Esophagus muscularis mucosa (tissue), 4 donors: ENCODE measurements at places on chromosomes 16 and 17. TPM values are rescaled to one million over a fixed set of nuclear protein-coding genes. Genes with fewer than 3 reads are reported as not detected.

DNA sequence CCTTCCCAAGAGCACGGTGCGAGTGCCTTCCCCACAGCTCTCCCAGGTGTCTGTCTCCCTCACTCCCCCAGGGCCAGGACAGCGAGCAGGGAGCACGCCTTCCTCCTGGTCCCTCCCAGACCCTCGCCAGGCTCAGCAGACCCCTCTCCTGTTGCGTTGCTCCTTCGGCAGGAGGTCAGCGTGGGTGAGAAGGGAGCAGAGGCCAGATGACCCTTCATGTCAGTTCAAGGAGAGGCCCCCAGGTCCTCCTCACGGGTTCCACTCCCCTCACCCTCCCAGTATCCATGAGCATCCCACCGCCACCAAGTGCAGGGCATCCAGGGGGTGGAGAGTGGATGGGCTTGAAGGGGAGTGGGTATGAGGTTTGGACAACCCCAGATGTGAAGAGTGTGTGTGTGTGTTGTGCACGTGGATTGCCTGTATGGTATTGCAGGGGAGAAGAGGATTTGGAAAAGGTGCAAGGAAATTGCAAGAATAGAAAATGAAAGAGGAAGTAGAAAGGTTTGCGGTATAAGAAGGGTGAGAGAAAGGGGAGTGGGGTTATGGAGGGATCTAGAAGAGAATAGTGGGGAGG lies 17.7 kb downstream of the SGCA start:
- DNase-seq, result no peak

DNA sequence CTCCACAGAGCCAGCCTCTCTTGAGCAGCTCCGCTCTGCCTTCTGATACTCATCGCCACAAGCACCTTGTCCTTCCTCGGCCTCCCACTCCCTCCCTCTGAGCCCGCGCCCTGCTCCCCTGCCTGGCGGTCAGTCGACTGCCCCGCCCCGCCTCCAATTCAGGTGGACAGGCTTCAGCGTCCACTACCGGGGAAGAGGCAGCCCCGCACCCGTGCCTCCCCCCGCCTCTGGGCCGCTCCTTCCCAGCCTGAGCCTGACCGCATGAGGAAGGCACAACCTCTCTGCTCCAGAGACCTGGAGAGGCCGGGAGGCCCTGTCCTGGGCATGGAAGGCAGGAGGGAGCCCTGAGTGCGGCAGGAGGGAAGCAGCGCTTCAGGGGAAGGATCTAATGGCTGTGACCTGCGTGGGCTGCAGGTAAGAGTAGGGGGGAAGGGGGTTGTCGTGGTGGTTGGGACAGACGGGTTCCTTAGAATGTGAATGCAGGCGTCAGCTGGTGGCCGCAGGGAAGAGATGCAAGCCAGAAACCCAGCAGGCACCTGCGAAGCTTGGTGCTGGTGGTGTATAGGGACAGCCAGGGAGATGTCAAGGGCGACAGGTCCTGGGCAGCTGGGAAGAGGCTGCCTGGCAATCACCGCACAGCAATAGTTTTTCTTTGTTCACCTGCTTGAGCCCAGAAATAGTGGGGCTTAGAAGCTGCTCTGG lies 3.0 kb upstream of the SLC6A4 start:
- no peak for DNase-seq

DNA sequence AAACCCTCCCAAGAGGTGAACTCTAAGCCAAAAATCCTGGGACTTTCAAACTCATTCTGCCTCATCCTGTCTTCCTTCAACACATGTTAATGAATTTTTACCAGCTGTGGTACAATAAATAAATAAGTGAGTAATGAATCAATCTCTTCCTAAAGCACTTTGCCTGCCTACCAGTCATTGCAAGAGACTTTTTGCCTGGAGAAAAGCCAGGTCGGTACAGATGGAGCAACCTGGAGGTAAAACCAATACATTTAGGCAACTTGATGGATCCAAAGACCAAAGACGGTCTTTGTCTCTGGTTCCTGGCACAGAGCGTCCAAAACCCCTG lies 324.2 kb downstream of the PMP22 start:
- DNase-seq, result no peak

The MYCBPAP gene
- not detected for total RNA-seq

The ZNF771 gene
- 20.1 TPM for total RNA-seq

The GDPD1 gene
- total RNA-seq, result 0.75 TPM

The SDK2 gene
- total RNA-seq, result 0.75 TPM

DNA sequence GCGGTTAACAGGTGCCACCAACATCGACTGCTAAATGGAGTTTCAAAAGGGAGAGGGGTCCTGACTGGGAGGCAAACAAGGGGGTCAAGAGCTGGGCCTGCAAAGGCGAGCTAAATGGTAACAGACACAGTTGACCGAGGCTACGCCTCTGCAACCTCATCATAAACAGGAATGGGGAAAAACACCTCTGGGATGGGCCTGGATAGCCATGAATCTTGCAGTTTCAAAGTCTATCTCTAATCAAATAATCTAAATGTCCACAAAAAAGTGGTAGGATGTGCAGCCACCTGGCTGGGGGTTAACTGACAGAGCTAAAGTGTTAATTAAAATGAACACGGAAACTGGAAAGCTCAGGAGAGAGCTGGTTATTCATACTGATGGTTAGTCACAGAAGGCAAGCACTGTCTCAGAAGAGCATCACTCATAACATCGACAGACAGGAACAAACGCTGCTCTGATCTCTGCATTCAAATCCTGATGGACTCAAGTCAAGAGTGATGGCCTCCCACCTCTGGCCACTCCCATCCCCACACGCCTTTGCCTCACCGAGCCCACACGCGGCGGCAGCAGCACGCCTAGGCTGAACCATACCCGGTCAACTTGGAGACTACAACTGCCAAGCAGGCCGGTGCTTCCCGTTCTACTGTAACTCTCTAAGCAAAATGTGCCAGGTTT lies 56.3 kb downstream of the CREBBP start:
- DNase-seq, result no peak

- no peak for DNase-seq
Observed at GRCh38 chr16:57689762-57690558, 4.6 kb upstream of the DRC7 start.

The HP gene
- total RNA-seq, result 1.1 TPM

The CPHXL gene
- total RNA-seq, result not detected

The KRT24 gene
- total RNA-seq, result 0.52 TPM

The NACA2 gene
- total RNA-seq, result not detected

GRCh38 chr16:58678716-58679115 lies 5.9 kb downstream of the SLC38A7 start:
- DNase-seq, result no peak

GRCh38 chr16:546909-547770 lies 13.1 kb upstream of the PRR35 start:
- no peak for DNase-seq

The DRC3 gene
- total RNA-seq, result 0.99 TPM

The KCNJ12 gene
- total RNA-seq, result 0.83 TPM

DNA sequence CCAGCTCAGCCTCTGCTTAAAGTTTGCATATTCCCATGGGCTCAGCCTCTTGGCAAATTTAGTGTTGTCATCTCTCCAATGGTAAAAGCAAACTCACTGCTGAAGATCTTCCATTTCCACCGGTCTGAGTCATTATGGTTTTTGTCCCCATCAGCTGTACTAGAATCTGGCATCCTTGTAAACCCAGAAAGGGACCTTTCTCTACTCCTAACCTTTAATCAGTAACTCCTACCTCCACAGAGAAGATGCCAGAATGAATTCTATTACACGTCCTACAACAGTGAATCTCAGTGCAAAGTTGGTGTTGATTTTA lies 45.8 kb downstream of the ZNF652 start:
- no peak for DNase-seq

DNA sequence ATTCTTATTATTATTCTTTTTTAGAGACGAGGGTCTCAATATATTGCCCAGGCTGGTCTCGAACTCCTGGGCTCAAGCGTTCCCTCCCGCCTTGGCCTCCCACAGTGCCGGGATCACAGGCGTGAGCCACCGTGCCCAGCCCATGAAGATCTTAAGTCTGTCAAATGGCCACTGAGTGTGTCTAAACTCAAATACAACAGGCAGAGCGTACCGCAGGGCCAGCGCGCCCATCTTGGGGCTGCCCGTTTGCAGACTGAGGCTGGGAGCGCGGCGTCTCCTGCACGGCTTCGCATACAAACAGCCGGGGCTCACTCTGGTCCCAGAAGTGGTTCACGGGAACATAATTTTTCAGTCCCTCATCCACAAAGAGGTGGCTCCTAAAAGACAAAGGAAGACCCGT lies 30.3 kb downstream of the TMEM204 start:
- no peak for DNase-seq

DNA sequence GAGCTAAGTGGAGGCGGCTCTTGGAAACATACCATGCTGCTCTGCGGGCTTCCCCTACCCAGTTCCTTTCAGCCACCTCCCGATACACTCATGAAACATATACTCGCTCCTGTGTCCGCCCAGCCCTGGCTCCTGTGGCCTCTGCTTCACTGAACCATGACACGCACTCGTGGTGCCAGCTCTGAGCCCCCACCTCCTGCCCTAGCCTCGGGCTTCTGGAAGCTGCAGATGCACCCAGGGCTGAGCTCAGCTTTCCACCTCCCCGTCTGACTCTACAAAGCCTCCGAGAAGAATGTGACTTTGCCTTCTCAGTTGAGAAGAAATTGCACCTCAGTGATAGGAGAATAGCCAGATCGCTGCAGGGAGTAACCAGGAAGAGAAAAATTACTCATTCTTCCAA lies 11.0 kb downstream of the CALB2 start:
- DNase-seq, result no peak

The EFCAB13 gene
- total RNA-seq, result 12.9 TPM

The TPSG1 gene
- total RNA-seq, result 1.5 TPM

The PRR29 gene
- not detected for total RNA-seq

GRCh38 chr17:44177640-44178039 lies 7.1 kb downstream of the ASB16 start:
- DNase-seq, result no peak

DNA sequence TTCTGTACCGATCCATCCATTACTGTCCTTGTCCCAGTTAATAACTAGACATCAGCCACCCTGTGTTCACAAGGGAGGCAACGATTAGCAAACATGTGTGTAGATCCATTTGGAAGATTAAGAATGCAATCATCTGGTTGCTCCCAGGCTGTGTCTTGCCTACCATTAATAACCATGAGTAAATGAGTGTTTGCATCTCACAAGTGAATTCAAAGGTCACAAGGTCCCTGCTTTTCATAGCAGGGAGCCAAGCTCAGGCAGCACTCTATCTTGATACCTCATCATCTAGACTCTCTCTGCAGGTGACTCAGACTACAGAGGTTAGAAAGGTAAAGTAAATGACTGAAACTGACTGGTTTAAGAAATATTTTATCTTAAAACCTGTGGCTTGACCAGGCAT lies 25.3 kb downstream of the VWA3A start:
- no peak for DNase-seq

DNA sequence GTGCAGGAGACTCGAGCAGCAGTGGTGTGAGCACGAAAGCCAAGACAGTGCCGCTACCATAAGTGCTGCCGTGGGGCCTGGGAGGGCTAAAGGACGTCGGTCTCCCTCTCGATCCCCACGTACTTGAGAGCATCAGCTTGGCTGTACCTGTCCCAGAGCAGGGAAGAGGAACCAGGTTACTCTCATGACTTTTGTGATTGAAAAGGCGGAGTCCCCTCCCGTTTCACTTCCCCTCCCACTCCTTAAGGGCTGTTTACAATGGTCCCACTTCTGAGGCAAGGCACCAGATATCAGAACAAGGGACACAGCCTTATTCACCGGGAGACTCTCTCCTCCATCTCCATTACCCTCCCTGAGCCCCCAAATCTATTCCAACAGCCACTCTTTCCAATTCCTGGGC lies 20.1 kb downstream of the CNTNAP1 start:
- no peak for DNase-seq

GRCh38 chr16:87308826-87309225 lies 8.4 kb downstream of the C16orf95 start:
- no peak for DNase-seq

The BRICD5 gene
- 6.8 TPM for total RNA-seq

DNA sequence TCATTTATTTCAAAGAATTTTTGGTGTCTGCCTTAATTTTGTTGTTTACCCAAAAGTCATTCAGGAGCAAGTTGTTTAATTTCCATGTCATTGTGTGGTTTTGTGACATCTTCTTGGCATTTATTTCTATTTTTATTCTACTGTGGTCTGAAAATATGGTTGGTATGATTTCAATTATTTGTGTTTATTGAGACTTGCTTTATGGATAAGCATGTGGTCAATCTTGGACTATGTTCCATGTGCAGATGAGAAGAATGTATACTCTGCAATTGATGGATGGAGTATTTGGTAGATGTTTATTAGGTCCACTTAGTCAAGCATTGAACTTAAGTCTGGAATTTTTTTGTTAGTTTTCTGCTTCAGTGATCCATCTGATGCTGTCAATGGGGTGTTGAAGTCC lies 383.0 kb downstream of the PMP22 start:
- DNase-seq, result no peak

- DNase-seq, result no peak
Observed at GRCh38 chr17:41544491-41544892, 16.4 kb upstream of the KRT19 start.

The SSTR5 gene
- not detected for total RNA-seq

DNA sequence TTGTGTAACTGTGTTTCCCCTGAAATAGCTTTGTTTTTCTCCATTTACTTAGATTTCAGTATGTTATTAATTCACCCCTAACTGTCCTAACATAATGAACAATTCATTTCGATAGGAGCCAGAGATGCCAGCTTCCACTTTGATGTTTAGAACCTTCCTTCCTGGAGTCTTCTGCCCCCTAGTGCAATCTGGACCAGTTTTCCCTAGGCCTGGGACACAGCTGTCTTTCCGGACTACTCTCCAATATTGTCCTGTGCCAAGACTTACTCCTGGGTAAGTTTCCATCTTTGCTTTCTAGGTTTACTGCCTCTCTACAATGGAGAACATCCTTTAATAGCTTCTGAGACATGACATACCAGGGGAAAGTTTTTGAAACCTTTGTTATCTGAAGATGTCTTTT lies 12.8 kb downstream of the RECQL5 start:
- DNase-seq, result no peak

The CACNG3 gene
- total RNA-seq, result not detected

GRCh38 chr17:31310886-31311285 lies 3.0 kb downstream of the EVI2B start:
- no peak for DNase-seq

GRCh38 chr17:42184713-42185620 lies at the start of gene HCRT:
TSS of gene HCRT (minus strand) at chr17:42185452. CDS start at chr17:42185365, 87 bp downstream.
- DNase-seq, result no peak

GRCh38 chr16:29836623-29837022 lies 16.4 kb downstream of the MVP start:
- no peak for DNase-seq

GRCh38 chr17:70086516-70086915 lies 11.5 kb downstream of the KCNJ16 start:
- no peak for DNase-seq

DNA sequence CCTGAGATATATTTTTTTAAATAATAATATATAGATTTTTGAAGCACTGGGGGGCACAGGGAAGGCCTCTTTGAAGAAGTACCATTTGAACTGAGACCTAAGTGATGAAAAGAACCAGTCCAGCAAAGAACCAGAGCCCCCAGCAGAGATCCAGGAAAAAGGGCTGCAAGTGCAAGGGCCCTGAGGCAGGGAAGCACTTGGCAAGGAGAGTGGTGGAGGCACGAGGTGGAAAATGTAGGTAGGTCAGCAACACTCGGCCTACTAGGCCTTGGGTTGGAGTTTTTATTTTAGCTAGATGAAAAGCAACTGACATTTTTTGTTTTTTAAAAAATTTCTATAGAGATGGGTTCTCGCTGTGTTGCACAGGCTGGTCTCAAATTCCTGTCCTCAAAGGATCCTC lies 1.6 kb upstream of the CD19 start:
- DNase-seq, result no peak
